ENCODE measurements at places on chromosomes 7 and 10.

DNA sequence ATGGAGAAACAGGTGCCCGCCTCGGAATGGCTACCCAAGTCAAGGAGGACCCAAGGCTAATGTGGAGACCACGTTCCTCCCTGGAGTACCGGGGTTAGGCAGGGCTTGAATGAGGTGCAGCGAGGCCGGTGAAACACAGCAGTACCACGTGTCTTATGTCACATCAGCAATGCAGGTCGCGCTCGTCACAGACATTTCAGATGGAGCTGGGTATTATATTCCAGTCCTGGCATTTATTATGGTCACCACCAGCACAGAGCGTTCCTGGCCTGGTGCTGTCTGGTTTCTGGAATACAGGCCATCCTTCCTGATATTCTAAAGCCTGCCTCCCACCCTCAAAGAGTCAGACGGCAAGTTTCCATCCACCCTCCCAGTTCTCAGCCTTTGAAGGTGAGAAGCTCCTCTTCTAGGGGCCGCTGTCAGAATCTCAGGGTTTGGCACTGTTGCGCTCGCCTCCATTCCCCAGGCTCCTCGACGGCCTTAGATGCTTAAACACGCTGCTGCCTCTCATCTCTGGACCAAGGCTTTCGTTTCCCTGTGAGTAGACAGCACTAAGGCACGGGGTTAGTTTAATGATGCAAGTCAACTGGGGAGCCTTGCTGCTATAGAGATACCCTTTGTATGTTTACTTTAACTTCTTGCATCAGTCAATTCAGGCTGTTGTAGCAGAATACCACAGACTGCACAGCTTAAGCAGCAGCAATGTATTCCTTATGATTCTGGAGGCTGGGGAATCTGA lies 377.6 kb downstream of the DPP6 start:
- no peak for DNase-seq

- no peak for DNase-seq
Measured at GRCh38 chr7:98216941-98217622, 5.8 kb downstream of the BHLHA15 start.

- peak; percentile 79 for DNase-seq
Measured at GRCh38 chr10:114499630-114500190, 95.4 kb upstream of the AFAP1L2 start.

DNA sequence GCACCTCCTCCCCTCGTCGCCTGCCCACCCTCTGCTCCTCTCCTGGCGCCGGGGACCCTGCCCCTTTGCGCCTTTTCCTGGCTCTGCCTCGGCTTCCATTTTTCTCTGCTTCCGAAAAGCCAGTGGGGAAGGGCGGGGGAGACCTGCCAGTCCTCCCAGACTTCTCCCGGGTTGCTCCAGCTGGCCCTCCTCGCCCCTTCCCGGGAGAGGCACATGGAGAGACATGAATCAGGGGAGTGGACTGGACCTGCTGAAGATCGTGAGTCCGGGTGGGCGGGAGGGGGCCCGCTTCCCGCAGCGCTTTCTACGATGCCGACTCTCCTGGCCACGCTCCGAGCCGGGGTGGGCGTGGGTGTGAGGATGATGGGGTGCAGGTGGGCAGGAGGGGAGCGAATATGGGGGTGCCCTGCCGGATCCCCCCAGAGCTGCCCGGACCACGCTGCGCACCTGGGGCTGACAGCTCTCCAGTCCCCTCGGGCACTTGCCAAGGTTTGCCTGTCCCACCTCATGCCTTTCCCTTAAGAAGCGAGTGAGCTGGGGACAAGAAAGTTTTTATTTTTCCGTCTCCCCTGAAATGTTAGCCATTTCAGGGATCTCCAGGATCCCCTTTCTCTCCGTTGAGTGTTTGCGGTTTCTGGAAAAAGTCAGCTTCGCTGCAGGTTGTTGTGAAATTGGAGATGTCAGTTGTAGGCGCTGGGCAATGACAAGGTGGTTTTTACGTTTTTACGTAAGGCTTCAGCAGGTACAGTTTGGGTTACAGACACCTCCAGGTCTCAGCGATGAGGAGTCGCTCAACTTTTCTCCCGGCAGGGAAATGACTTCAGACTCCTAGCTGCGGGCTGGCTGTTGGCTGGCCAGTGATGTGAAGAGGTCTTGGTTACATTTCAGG lies 977 bp downstream of the CACNB2 start:
- no peak for DNase-seq

GRCh38 chr10:33153968-33154327 lies 180.5 kb downstream of the NRP1 start:
- no peak for DNase-seq

GRCh38 chr7:92547579-92547978 lies 19.0 kb downstream of the RBM48 start:
- DNase-seq, result no peak

GRCh38 chr7:144529269-144529926 lies 125.9 kb upstream of the NOBOX start:
- no peak for DNase-seq

- DNase-seq, result no peak
Measured at GRCh38 chr10:58870070-58870469, 306.4 kb upstream of the PHYHIPL start.

DNA sequence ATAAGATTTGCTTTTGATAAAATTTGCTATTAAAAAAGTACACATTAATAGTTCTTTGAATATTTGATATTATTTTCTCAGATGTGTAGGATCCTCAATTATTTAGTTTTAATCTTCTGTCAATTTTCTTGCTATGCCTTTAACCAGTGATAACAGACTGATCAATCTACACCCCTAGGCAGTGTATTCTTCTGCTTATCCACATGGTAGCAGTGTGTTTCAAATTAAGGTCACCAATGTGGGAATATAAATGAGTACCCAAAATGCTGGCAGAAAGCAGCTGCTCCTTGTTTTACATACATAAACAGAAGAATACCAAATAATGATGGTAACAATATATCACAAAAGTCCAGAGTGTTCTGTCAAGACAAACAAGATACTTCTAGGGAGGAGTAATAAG lies 87.0 kb downstream of the SKAP2 start:
- DNase-seq, result no peak

DNA sequence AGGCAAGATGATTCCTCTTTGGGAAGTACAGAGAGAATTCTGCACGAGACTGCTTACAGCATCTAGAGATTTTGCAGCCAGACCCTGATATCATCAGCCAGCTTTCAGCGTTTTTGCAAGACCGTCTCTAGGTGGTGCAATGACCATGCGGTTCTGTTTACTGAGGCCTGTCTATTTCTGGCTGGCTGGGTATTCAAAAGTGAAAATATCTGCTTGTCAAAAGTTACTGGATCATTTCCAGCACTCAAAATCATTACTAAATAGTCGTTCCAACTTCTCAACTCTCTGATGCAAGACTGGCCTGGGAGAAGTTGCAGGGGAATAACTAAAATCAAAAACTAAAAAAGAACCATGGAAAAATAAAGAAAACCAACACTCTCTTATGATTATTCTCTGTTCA lies 240.1 kb downstream of the ELMO1 start:
- DNase-seq, result no peak

DNA sequence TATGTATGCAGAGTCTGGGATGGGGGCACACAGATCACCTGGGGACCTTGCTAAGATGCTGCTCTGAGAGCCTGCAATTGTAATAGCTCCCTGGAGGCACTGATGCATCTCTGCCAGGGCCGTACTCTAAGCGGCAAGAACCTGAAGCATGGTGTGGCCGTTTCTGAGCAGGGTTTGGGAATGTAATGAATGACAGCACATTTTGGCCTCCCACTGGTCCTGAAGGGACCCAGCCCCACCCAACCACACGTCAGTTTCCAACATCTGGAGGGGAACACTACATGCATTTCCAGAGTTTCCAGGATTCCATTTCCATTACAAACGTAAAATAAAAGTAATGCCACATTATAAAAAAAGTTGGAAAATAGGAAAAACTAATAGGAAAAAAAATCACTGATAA lies 14.0 kb downstream of the ZCCHC24 start:
- DNase-seq, result no peak

- no peak for DNase-seq
Measured at GRCh38 chr10:103224133-103224532, 21.6 kb upstream of the RPEL1 start.

GRCh38 chr10:110850099-110850498 lies 21.6 kb upstream of the PDCD4 start:
- no peak for DNase-seq

GRCh38 chr7:110718503-110719205 lies 372.3 kb upstream of the LRRN3 start:
- DNase-seq, result no peak

DNA sequence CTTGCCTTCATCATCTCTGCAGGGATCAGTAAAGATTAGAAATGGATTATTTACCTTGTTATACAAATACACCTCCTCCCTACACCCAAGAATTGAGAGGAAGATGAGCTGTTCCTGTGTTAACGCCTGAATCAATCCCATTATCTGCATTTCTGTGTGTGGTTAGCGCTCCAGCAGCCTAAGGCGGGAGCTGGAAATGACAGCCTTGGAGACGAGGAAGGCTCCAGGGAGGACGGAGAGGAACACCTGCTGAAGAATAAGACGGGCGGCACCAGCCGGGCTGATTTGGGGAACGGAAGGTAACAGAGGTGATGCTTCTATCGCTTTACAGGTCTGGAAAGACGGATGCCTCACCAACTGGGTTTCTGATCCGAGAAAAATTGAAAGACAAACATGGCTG lies 34.2 kb upstream of the DDC start:
- no peak for DNase-seq

DNA sequence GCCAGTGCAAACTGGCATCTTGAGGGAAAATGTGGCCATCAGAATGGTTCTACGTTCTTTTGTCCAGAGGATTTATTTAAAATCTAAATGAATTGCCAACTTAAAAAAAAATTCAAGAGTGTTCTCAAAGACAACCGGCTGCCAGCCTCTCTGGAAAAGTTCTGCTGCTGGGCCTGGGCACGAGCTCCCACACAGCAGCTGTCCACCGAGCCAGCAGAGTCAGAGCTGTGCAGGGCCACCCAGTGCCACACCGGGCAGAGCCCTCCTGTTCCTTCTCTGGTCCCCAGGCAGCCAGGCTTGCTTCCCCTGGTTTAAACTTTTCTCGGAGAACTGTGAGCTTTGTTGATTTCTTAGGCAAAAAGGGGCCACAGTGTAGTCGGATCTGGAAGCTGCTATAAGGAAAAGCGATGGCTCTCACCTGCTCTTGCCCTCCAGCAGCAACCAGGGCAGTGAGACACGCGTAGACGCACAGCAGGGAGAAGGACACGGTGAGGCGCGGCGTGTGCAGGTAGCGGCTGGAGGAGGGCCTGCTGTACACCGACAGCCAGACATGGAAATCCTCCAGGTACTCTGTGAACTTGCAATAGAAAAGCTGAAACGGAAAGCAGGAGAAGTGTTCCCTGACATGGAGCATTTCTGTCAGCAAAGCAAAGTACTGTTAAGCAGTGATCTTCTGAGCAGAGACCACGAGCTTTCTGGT lies 111.6 kb downstream of the PKD1L1 start:
- DNase-seq, result no peak

DNA sequence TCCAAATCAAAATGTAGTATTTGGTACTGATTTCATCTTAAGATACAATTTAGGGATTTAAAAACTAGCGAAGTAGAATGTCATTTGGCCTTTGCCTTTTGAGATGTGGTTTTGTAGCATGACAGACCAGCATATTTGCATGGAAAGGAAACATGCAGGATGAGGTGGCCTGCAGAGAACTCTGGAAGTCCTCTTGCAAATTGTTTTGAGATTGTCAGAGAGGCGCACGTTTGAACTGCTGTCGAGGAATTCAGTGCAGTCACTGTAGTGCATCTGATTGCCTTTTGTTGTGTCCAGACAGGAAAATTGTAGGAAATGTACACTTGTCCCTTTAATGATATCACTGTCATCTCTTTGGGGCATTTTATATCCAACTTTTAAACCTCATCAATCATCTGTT lies 136.7 kb downstream of the CELF2 start:
- no peak for DNase-seq

- DNase-seq, result no peak
Measured at GRCh38 chr7:39735903-39736302, 112.5 kb downstream of the RALA start.

GRCh38 chr10:102234888-102235597 lies 6.3 kb downstream of the PITX3 start:
- DNase-seq, result no peak

- no peak for DNase-seq
Measured at GRCh38 chr10:123136221-123136805, 543 bp downstream of the HMX3 start.

DNA sequence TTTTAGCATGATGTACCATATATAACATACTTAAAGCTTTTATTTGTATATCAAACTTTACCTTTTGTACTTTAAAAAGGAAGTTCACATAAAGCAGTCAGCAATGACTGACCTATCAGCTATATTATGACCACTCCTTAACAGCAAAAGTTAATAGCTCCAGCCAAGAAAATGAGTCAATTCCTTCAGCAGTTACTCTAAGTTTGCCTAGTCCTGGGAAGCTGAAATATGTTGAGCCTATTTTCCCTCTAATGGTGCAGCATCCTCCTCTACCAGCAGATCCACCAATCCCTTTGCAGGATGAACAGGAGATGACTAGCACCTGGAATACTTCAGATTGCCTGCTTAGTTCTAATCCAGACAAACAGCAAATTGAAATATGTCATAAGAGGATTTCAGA lies 64.2 kb downstream of the CUL2 start:
- DNase-seq, result no peak

GRCh38 chr10:106971411-106971831 lies 193.1 kb downstream of the SORCS1 start:
- DNase-seq, result no peak

GRCh38 chr10:10817609-10818008 lies 200.1 kb upstream of the CELF2 start:
- no peak for DNase-seq
